ENCODE measurements at places on chromosomes 13 and 19.

- DNase-seq, result peak; percentile 12
Measured at GRCh38 chr19:11737964-11738745, 591 bp downstream of the ZNF823 start.

DNA sequence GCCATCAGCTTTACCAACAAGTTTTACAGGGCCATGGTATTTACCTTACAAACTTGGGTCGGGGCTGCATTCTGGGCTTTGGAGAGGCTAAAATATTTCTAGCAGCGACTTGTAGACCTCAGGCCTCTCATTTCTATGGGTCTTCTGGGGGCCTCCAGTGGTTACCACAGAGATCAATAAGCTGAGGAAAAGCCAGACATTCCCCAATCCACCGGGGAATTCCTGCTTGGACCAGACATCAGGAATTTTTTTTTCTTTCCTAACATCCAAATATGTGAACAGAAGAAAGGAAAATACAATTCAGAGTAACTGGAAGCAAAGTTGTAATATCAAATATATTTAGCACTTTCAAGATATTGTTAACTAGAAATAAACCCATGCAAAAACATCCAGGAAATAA is 1.5 kb downstream of the DZIP1 start:
- DNase-seq, result no peak

DNA sequence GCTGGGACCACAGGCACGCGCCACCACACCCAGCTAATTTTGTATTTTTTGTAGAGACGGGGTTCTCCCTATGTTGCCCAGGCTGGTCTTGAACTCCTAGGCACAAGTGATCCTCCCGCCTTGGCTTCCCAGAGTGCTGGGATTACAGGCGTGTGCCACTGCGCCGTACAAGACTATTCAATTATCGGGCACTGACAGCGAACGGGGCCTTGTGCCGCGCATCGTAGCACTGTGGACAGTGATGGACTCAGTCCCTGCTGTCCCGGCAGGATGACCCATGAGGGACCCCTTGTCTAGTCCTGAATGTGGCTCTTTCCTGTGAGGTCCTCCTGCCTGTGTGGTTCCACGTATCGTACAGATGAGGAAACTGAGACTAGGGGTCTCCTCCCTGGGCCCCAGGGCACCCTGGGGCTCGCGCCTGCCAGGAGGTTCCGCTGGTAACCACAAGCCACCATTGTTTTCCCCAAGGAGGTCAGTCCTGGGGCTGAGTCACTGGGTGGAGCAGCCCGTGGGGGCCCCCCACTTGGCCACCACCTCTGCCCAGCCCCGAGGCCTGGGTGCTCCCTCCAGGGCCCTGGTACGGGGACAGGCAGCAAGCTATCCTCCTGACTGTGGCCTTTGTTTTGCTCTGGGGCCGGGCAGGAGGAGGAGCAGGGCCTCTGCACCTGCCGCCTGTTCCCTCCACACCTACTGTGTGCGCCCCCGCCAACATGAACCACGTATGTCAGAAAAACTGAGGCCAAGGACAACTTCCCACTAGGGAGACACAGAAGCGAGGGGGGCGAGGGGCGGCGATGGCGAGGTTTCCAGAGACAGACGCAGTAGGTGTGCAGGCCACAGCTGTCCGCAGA is 2.9 kb upstream of the TCF3 start:
- no peak for DNase-seq

- peak; percentile 35 for DNase-seq
Measured at GRCh38 chr19:14475251-14476073, at the start of gene PTGER1. TSS of gene PTGER1 (minus strand) at chr19:14475354. CDS start at chr19:14474320, 1,034 bp downstream.

GRCh38 chr13:99982036-99982730 is 599 bp downstream of the ZIC2 start:
- DNase-seq, result no peak

GRCh38 chr19:32869966-32870573 is 503 bp upstream of the SLC7A9 start:
- DNase-seq, result no peak

DNA sequence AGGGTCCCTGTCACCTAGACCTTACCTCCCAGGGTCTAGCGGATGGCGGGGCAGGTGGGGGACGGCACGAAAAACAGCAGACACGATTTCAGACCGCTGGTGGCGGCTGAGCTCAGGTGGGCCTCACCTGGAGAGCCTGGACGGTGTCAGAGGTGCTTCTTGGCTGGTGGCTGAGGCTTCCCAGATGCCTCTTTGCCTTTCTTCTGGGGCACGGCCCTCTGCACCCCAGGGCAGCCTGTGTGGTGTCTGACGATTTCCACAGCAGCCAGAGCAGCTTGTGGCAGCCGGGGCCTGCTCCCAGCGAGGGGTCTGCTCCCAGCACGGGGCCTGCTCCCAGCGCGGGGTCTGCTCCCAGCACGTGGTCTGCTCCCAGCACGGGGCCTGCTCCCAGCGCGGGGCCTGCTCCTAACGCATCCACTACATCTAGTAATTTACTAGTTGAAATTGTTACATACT is 66.7 kb downstream of the ATP11A start:
- no peak for DNase-seq

- DNase-seq, result no peak
Measured at GRCh38 chr19:29840066-29840950, 28.5 kb downstream of the CCNE1 start.

- DNase-seq, result no peak
Measured at GRCh38 chr13:44031555-44031954, 151.9 kb downstream of the LACC1 start.

GRCh38 chr19:14515501-14516047 is 2.6 kb downstream of the DNAJB1 start:
- peak; percentile 52 for DNase-seq

- DNase-seq, result no peak
Measured at GRCh38 chr19:46579361-46579879, 21.7 kb upstream of the CALM3 start.

DNA sequence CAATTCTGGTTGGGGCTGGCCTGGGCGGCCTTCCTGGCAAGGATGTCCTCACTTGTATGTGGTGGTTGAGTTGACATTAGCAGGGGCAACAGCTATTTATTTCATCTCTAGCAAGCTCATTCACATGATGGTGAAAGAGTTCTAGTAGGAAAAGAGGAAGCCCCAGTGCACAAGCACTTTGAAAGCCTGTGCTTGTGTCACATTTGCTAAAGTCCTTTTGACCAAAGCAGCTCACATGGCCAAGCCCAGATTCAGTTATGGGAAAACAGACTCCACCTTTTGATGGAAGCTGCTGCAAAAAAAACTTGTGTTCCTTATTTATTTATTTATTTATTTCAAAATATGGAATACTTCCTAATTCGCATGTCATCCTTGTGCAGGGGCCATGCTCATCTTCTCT is 17.2 kb downstream of the GTF2F2 start:
- DNase-seq, result no peak

GRCh38 chr13:49925881-49926418 is 10.2 kb downstream of the SPRYD7 start:
- DNase-seq, result no peak

- DNase-seq, result peak; percentile 52
Measured at GRCh38 chr19:46954993-46955812, 64.4 kb upstream of the NPAS1 start.

- peak; percentile 78 for DNase-seq
Measured at GRCh38 chr13:66501181-66501580, 729.0 kb downstream of the PCDH9 start.

DNA sequence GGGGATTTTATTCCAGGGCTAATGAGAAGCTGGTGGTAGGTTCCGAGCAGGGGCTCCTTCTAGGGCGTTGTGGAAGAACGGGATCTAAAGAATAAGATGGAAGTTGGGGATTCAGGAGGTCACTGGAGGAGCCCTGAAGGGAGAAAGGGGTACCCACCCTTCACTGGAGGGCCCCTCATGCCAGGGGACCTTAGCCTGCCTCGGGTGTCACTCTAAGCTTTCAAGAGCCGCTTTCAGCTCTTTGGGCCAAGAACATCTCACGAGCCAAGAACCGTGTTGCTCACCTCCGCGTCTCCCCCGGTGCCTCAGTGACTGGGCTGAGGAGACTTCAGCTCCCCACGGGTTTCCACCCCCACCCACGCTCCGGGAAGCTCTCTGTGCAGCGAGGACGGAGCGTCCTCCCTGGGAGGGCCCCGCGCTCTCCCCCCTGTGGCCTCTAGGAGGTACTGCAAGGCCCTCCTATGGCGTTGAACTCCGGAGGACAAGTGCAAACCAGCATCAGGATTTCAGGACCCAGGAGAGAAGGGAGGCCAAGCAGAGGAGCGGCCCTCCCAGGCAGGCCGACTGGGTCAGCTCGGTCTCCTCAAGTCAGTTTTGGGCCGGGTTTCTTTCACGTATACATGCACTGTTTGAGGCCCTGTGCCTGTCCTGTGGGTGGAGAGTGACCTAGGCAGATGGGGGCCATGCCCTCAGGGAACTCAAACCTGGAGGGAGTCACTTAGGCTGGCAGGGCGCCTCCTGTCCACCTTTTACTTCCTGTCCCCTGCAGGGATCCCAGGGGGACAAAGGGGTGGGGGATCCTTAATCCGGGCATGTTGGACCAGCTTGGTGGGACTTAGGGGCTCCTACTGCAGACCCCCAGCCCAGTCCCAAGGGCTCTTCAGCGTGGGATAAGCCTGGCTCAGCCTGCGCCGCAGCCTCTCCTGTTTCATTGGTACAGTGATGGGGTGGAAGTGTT is 5.1 kb upstream of the KRTDAP start:
- peak; percentile 55 for DNase-seq

DNA sequence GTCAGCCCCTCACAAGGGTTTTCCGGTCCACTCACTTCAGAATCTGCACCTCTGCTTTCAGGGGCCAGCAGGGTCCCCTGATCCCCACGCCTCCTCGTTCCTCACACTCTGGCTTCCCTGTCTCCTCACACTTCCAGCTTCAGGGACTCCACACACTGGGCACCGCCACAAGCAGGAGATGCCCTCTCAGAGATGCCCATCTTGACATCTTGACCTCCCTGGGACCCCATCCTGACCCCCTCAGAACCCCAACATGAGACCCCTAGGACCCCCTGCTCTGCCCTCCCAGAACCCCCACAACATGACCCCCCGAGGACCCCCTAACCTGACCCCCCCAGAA is 2.7 kb downstream of the MAP2K2 start:
- DNase-seq, result no peak

DNA sequence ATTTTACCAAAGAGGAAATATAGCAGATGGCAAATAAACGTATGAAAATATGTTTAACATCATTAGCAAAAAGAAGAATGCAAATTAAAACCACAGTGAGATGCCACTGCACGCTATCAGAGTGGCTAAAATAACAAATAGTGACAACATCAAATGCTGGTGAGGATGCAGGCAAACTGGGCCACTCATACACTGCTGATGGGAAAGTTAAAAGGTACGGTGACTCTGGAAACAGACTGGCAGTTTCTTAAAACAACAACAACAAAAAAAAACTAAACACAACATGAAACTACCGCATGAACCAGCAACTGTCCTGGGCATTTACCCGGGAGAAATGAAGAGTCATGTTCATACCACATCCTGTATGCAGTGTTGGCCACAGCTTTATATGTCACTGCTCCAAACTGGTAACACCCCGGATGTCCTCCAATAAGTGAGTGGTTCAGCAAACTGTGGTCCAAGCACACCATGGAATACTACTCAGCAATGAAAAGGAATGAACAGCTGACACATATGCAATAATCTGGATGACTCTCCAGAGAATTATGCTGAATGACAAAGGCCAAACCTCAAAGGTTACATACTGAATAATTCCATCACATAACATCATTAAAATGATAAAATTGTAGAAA is 22.3 kb downstream of the EPS15L1 start:
- DNase-seq, result peak; percentile 19

GRCh38 chr13:44084146-44084545 is 204.4 kb downstream of the LACC1 start:
- DNase-seq, result no peak

DNA sequence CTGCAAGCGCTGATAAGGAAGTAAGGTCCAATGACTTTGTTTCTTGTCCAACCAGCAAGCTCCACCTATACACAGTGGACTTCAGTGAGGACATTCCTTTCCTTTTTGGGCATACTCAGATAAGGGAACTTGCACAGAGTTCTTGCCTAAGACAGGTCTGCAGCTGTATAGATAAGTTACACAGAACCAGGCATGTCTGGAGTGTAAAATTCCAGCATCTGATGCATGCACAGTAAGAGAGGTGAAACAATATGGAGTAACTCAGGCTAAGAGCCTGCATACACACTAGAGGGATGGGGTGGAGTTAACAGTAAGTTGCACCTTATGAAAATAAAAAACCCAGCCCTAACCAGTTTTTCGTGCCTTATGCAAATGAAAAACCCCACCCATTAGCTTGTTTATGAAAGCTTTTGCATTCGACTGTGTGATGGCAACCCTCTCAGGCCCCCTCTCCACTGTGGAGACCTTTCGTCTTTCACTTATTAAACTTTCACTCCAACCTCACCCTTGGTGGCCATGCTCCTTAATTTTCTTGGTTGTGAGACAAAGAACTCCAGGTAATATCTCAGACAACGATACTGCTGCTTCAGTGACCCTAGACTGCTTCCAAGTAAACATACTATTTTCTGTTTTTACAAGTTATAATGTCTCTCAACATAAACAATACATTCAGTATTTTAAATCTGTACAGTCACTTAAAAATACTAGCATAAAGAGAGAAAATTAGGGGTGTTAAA is 2859.0 kb upstream of the PCDH20 start:
- peak; percentile 26 for DNase-seq

GRCh38 chr13:20960663-20961309 is 58.2 kb upstream of the XPO4 start:
- no peak for DNase-seq

DNA sequence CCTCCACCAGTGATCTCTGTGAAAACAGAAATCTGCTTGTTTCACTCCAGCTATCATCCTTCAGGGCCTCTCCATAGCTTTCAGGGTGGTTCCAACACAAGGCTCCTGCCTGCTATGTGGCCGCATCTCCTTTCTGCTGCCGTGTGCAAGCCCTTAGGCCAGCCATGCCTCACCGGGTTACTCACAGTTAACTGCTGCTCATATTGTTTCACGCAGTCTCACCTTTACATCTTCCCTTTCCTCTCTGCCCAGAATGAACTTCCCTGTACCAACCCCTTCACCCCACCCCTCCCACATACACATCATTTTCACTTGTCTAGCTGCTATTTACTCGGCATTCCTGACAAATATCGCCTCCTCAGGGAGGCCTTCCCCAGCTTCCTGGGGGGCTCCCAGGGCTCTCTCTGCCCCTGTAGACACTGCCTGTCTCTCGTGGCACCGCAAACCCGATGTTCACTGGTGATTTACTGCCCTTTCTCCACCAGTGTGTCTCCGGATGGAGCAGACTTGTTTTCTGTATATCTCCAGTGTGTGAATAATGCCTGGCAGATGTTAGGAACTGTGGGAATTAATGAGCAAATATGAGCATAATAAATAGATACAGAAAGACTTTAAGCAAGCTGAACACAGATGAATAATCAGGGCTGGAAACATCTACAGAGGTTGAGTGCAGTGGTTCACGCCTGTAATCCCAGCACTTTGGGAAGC is 39.3 kb upstream of the GPR183 start:
- DNase-seq, result no peak

GRCh38 chr13:84658491-84659358 is 776.5 kb upstream of the SLITRK1 start:
- DNase-seq, result peak; percentile 21
